ENCODE measurements at places on chromosomes 4 and X.

- DNase-seq: no peak
Measured at GRCh38 chrX:132710656-132711155, 221.9 kb upstream of the MBNL3 start.

DNA sequence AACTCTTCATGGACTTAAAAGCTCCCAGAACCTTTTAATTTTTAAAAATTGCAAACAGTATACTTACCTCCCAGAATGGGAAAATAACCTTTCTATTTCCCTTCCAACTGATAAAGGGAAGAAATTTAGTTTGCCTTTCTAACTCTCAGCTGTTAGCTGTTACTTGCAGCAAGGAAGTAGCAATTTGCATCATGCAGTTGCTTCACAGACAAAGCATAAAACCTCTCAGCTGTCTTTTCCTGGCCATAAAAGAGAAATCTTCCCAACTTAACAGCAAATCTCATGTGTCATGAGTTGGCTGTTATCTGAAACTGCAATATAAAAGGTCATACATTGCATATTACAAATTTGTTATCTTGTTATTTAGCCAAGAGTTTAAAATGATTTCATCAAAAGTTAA lies 18.4 kb downstream of the C4orf17 start:
- DNase-seq: no peak

DNA sequence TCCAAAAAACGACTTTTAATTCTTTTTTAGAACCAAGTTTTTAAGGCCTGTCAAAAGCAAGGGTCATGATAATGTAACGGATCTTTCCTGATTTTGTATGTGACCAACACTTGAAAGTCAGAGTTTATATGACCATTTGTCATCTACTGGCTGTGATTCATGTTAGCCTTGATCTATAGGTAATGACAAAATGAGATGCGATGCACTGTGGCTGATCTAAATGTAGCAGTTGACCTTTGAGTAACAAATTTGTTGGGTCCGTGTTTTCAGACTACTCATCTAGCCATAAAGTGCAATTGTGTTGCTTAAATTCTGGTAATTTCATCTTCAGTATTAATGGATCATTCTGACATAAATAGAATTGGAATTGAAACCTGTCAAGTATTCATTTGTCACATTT lies 202.5 kb downstream of the PCDH7 start:
- DNase-seq: no peak

- DNase-seq: peak; percentile 9
Measured at GRCh38 chr4:88818631-88819470, 121.2 kb upstream of the NAP1L5 start.

DNA sequence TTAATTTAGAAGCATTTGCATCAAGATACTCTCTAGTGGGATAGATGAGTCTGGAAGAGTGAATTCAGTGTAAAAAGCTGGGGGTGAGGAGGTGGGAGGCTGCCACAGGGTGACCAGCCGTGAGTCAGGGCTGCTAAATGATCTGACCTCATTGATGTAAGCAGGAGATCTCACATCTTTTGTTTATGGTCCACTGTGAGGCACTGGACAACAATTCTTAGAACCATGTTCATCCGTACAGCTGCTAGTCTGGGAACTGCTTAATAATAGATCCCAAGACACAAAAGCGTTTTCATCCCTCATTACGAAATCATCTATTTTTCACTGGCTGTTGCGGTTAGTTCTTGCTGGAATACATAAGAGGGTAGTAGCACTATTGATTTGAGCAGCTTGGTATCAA lies 14.1 kb downstream of the KLF3 start:
- no peak for DNase-seq

DNA sequence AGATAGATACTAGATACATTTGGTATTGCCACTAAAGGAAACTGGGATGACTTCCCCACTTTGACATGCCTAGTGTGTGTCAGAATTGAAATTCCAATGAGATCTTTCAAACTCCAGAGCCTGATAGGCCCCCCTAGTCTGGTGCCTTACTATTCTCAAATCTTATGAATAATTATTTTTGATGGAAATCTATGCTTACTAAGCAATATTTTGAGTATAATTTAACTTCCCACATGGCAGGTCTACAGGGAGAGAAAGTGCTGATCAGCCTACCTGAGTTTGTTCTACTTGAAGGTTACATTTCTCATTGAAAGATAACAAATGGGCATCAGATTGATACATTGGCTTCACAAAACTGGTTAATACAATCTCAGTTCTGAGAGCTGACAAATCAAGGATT lies 415.7 kb upstream of the BOD1L1 start:
- DNase-seq: no peak

GRCh38 chr4:161990721-161991120 lies 173.1 kb downstream of the FSTL5 start:
- peak; percentile 1 for DNase-seq

GRCh38 chr4:36187723-36188333 lies 56.5 kb downstream of the ARAP2 start:
- DNase-seq: peak; percentile 18

GRCh38 chr4:153151535-153152455 lies 52.4 kb upstream of the TRIM2 start:
- DNase-seq: peak; percentile 81

DNA sequence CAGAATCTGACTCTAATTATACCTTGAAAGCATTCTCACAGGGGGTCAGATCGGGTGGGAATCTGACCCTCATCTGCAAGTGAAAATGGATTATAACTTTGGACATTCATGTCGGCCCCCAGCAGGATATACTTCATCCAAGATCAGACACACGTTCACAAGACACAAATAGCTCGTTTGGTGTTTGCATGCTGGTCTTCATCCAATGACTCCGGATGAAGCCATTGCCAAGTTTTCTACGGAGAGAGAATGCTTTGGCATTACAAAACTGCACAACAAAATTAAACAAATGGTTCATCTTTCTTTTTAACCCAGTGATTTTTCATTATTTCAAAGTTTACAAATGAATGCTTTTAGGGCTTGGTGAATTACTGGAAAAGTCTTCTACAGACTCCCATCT lies 105.5 kb downstream of the MID1 start:
- no peak for DNase-seq

DNA sequence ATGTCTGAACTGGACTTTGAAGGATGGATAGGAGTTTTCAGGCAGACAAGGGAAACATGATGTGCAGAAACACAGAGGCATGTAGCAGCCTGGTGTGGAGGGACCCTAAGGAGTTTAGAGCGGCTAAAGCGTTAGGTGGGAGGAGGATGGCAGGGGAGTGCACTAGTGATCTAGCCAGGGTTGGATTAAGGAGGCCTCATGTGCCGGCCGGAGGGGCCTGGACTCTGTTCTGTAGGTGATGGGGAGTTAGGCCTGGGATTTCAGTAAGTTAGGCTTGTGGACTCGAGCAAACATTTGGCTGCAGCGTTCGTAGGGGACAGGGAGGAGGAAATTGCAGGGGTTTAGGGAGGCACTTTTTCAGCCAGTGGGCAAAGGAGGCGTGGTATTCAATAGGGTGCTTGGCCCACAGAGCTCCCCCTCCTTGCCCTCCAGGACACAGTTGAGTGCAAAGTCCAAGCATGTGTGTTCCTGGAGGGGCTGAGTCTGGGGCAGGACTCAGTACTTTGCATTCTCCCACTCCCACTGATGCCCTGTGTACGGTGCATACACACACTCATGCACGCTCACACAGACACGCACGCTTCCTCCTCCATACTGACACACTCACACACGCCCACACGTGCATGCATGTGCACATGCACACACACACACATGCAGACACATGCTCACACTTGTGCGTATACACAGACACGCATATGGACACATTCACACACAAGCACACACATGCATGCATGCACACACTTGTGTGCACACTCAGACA lies 18.6 kb downstream of the PSAPL1 start:
- no peak for DNase-seq

DNA sequence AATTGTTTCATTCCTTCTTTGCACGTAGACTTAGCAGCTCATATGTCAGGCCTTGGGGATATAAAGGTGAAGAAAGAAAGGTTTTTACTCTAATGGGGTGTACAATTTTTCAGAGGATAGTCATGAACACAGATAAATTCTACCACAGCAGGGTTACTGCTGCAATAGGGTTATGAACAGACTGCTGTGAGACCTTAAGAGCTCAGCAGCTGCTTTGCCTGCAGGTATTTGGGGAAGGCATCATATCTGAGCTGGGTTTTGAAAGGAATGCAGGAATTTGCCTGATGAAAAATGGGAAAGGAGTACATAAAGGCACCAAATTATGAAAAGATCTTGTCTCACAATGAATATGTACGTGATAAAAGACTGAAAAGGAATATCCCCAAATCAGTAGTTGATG lies 128.9 kb downstream of the CEP135 start:
- no peak for DNase-seq

Measured in NCI-H2171 treated with DMSO at 0.1 percent for 48 hours (cell line).